Adrenal gland (tissue), 19 donors: ENCODE measurements at places on chromosomes 11 and 22.

DNA sequence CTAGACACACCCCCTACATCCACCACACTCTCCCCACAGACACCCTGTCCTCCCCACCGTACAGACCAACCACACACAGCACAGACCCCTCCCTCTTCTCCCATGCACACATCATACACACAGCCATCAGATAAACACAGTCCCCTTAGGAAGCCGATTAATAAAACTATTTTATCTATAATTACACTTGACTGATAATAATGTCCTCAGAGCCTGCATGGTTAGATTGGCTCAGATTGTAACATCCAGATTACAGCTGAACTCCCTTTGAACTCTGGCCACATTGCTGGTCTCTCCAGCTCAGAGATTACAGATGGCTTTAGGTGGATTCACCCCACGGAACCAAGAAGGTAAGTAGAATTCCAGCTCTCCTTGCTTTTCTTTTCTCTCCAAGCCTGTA, 9.5 kb upstream of the ELF5 start:
- DNase-seq, result no peak

GRCh38 chr11:120280600-120281051, 40.7 kb downstream of the POU2F3 start:
- no peak for DNase-seq

DNA sequence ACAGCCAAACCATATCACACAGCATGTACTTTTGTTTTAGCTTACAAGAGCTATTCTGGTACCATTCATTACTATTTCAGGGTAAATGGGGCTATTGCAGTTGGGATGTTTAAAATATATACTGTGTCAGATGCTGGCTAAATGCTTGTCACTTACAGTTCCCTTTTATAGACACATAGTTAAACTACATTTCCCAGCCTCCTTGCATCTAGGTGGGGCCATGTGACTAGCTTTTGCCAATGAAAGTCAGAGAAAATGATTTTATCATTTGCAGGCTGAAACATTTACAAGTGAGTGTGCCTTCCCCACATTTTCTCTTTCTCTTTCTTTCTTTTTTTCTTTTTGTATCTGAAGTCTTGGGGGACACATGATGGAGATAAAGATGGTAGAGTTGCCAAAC, 7.8 kb upstream of the IFTAP start:
- DNase-seq, result no peak

DNA sequence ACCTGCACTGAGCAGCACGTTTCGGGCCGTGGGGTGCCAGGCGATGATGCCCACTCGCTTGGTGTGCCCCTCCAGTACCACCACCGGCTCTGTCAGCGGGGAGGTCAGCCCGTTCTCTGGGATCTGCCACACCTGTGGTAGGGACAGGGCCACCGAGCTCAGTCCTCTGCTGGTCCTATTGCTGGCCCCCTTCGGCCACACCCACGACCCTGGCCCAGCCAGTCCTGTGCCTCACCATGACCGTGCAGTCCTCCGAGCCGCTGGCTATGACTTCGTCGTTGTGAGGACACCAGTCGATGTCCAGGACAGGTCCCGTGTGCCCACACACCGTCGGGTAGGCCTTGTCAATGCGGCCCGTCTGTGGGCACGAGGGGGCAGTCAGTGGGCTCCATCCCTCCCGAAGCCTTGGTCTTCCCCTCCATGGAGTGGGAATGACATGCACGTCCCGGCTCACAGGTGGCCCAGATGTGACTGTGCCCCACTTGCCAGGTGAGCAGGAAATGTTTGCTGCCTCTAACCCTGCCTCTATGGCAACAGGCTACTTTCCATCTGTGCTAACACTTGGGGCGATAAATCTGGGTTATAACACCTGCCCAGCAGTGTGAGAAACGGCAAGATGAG, 1.4 kb downstream of the CORO1B start:
- DNase-seq, result no peak

DNA sequence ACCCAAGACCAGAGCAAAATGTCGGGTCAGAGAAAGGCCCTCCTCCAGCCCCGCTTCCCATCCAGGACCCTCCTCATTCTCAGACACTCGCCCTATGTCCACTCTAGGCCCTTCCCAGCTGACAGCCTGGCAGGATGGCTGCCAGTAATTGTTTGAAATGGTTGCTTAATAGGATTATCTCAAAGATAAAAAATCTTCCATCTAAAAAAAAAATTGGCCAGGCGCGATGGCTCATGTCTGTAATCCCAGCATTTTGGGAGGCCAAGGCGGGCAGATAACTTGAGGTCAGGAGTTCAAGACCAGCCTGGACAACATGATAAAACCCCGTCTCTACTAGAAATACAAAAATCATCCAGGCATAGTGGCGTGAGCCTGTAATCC, 32.4 kb downstream of the SCGB1A1 start:
- no peak for DNase-seq

DNA sequence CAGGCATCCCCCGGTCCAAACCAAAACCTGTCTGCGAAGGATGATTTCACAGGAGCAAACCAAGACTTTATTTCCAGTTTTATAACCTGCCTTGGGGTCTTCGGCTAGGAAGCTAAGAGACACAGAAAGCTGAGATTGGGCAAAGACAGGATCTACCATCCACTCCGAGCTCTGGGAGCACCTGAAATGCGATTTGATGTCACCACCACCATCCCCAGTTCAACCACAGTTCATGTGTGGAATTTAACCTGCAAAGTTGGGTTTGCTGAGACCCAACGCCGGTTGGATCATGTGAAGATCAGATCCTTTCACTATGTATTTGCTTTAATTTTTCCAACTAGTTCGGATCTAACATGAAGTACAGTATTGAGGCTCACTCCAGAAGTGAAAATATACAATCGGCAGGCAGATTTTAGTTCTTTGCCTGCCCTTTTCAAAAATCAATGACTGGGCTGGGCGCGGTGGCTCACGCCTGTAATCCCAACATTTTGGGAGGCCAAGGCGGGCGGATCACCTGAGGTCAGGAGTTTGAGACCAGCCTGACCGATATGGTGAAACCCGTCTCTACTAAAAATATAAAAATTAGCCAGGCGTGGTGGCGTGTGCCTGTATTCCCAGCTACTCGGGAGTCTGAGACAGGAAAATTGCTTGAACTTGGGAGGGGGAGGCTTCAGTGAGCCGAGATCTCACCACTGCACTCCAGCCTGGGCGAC, 1.4 kb upstream of the C11orf24 start:
- no peak for DNase-seq

GRCh38 chr11:70174547-70175235, 28.4 kb upstream of the FADD start:
- no peak for DNase-seq

DNA sequence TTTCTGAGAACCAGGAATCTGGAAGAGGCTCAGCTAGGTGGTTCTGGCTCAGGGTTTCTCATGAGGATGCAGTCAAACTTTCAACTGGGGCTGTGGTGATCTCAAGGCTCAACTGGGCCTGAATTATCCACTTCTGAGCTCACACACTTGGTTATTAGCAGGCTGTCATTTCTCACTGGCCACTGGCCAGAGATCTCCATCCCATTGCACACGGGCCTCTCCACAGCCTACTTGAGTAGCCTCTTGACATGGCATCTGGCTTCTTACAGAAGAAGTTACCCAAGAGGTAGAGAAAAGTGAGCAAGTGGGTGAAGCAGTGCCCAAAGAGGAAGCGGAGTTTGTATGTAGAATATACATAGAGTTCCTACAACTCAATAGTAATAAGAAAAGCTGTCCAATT, 16.0 kb downstream of the CALCA start:
- DNase-seq, result no peak

DNA sequence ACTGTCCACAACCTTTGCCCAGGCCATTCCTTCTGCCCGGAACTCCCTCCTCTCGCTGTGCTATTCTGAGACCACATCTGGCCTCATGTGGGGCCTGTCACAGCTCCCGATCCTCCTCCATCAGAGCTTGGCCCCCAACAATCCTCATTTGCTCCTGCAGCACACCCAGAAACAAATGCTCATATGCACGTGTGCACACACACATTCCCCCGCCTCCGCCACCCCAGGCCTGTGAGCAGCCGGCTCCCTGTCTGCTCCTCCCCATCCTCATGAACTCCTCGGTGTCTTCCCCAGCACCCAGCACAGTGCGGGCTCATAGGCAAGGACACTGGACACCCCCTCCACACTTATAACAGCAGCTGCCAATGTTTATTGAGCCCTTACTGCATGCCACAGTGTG, 29.7 kb upstream of the PICK1 start:
- DNase-seq, result no peak

DNA sequence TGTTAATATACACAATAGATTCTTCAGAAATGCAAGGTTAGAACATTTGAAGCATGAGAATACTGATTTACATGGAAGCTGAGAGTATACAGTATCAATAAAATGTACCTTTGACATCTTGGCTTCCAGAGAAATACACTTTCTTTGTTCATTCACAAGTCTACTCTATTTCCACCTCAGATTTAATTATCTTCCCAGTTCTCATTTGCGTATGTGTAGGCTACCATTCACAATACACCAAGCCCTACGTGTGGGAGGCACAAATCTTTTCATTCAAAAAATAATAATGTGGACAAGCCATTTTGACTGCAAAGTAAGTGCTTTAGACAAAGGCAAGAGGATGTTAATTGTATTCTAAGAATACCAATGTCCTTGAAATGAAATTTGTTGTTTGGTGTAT, 132.7 kb upstream of the MTMR2 start:
- no peak for DNase-seq
